ENCODE measurements at places on chromosomes 4 and X. TPM values are rescaled to one million over a fixed set of nuclear protein-coding genes. Genes with fewer than 3 reads are reported as not detected.

DNA sequence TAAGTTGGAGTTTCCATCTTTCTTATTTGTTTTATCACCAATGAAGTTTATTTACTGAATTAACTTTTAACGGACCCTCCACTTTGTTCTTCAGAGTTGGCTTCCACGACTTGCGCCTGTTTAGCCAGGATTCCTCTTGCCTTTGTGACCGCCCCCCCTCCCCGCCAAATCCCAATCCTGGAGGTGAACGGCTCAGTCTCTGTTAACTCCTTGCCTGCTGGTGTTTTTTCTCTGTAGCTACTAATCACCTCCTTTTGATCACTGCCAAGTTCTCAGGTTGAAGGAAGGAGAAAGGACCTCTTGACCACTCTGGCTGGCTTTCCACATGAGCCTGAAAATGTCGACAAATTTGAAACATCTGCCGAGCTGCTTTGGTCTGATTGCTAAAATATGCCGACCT is 46.8 kb upstream of the BCOR start:
- DNase-seq: no peak

DNA sequence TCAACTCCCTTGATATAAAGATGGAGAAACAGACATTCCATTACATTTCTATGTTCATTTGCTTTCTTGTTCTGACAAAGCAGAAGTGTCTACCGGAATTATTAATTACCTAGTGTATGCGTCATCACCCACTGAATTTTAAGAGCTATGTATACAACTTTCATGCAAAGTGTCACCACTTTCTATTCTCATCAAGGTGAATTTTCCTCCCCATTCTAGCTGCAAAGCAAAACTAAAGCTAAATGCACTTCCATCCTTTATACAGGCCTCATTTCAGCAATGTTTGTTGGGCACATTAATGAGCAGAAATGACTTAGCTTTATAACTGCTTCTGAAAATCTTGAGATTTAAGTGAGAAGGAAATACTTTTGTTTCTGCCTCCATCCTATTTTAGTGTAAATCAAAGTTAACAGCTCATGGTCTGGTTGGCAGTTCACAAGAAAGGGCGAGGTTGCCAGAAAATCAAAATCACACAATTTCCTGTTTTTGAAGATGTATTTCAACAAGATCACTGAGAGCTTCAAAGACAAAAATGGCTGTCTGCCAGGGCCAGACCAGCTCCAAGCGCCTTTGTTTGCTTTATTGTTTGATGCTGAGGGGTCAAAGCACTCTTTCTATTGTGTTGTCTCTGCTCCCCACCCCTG is 7.2 kb upstream of the FAM9C start:
- no peak for DNase-seq

DNA sequence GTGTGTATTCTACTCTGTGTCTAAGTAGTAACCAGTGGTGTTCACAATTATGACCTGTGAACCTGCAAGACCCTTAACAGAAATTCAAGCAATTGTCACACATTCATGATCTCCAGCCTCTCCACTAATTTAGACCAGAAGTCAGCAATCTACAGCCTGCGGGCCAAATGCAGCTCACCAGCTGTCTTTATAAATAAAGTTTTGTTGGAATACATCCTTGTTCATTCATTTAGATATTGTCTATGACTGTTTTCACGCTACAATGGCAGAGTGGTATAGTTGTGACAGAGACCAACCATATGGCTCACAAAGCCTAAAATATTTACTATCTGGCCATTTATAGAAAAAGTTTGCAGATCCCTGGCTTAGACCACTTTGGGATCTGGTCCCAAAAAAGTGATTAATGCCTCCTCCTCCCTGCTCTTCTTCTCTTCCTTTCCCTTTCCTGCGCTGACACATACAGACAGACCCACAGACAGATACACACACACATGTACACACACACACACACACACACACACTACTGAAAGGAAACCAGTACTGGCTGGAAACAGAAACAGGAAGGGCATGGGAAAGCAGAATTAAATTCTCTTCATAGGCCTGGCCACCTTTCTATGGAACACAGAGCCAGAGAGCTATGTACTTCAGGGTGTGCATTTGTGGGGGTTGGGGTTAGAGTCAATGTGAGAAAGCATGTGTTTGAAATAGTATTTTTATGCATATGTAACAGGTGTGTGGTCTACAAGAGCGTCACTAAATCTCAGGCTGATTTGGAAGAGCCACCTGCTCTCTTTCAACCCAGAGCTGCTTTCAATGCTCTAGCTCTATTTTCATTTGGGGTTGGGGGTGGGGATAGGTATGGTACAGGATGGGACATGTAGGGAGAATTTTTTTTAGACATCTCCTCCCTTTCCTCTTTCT is 49.7 kb upstream of the TMEM164 start:
- no peak for DNase-seq

GRCh38 chr4:166282081-166282770 is 409.2 kb downstream of the TLL1 start:
- no peak for DNase-seq

The RASSF6 gene
- not detected for total RNA-seq

GRCh38 chr4:7818399-7818911 is 121.2 kb downstream of the AFAP1 start:
- peak; percentile 58 for DNase-seq

GRCh38 chr4:126958482-126958881 is 674.3 kb upstream of the INTU start:
- no peak for DNase-seq

DNA sequence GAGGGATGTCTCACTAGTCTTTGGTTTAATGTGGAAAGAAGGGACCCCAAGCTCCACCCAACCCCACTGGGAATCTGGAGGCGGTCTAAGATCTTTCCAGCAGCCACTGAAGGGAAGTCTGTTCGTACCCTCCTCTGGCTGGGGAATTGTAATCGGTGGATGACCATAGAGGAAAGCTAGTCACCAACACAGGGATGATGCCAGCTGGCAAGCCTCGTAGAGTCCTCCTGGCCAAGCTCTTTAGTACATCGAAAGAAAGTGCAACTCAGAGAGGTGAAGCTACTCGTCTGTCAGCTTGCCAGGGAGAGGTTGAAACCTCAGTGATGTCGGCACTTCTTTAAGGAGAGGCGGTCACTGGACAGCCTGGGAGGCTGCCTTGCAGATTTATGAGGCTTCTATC is 58.7 kb downstream of the MAMLD1 start:
- DNase-seq: peak; percentile 29

The SPANXC gene
- total RNA-seq: not detected

DNA sequence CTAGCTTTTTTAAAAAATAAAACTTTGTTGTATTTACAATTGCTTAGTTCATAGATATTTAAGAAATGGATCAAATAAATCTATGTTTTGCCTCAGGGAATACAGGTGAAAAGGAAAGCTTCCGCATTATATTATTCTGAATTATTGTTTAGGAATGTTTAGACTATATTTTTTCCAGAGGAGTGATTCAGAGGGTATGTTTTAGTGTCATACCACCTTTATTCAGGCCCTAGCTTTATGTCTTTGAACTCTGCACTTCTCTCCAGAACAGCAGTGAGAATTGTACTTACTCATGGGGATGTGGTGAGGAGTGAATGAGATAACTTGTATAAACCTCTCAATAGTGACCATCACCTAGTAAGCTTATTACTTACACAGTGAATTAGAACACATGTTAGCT is 14.0 kb downstream of the SLIT2 start:
- peak; percentile 40 for DNase-seq

DNA sequence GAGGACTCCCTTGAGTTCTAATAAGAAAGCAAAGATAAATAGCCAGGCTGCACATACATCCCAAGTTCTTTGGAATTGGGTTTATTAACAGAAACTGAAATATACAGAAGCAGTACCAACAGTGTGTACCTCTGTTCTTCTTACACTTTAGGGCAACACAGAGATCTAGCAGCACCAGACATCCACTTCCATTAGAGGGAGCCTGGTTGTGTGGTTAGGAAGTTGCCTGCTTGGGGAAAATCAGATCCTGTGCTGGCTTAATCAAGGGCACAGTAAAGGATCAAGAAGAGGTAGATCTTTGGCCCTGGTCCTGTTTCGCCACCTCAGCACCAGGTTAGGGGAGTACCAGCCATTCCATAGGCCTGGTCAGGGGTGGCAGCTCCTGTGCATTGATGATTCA is 231.1 kb upstream of the ARHGAP24 start:
- no peak for DNase-seq

DNA sequence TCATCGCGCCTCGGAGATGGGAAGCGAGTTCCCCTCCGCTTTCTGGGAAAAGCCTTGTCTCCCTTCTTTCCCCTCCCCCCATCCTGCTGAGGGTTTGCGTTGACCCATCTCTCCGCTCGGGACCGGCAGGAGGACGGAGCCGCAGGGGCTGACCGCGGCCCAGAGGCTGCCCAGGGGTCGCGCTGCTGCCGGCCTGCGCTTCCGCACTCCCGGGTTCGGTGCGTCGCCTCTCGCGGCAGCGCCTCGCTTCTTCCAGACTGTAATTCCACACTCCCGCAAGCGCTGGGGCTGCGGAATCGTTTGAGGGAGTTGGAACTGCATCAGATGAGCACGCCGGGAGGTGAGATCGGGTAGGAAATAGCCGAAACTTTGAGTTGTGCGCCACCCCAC is 88.3 kb downstream of the BCOR start:
- no peak for DNase-seq

GRCh38 chrX:132426695-132427281 is 62.0 kb downstream of the MBNL3 start:
- DNase-seq: peak; percentile 54

- DNase-seq: no peak
These were observed 27.0 kb upstream of the NAF1 start for GRCh38 chr4:163193717-163194116.

All from IMR-90 (cell line).